Brain pericyte (primary cell): ENCODE measurements at places on chromosomes 12 and 14.

GRCh38 chr12:97385121-97385520 is 77.5 kb upstream of the RMST start:
- DNase-seq = no peak

DNA sequence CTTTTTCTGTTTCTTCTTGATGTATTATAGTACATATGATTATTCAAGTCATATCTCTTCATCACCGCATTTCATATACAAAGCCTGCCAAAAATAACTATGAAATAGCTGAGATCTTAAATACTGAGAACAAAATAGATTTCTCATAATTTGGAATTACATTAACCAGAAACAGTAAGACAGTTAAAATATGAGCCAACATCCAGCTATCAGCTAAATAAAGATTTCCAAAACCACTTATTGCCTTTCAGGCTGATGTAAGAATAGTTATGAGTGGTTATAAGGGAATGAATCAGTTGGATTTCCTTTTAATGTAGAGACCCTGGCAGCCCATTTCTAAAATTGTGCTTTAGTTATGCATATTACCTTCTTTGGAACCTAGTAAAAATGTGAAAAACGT is 47.4 kb downstream of the TMEM117 start:
- no peak for DNase-seq

DNA sequence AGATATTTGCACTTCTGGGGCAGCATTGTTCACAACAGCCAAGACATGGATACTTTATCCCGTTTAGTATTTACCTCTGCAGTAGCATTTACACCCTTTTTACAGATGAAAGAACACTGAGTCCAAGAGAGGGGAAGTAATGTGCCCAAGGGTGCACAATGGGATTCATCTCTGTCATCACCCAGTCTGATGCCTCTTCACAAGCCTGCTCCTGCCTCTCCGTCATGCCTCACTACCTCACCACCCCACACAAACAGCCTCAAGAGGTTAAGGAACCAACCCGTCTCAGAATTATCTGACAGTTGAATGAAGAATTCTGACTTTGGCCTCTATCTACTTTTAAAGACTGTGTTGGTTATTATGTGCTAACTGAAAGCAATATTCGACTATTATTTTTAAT is 368.4 kb downstream of the ATP23 start:
- no peak for DNase-seq

DNA sequence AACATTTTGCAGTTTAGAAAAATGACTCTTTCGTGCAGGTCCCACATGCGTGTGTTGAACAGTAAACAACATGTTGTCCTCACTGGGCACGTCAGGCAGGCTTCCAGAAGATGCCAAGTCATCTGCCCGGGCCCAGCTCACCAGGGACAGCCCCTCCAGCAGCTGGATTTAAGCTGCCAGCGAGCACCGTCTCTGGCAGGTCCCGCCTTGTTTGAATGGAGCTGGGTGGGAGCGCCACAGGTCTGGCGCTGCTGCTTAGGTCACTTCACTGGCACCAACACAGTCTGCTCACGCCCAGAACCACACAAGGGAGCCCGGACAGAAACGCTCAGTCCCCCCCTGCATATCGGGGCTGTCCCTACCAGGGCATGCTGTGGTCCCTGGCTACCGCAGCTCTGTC is 33.1 kb upstream of the MMP17 start:
- no peak for DNase-seq

DNA sequence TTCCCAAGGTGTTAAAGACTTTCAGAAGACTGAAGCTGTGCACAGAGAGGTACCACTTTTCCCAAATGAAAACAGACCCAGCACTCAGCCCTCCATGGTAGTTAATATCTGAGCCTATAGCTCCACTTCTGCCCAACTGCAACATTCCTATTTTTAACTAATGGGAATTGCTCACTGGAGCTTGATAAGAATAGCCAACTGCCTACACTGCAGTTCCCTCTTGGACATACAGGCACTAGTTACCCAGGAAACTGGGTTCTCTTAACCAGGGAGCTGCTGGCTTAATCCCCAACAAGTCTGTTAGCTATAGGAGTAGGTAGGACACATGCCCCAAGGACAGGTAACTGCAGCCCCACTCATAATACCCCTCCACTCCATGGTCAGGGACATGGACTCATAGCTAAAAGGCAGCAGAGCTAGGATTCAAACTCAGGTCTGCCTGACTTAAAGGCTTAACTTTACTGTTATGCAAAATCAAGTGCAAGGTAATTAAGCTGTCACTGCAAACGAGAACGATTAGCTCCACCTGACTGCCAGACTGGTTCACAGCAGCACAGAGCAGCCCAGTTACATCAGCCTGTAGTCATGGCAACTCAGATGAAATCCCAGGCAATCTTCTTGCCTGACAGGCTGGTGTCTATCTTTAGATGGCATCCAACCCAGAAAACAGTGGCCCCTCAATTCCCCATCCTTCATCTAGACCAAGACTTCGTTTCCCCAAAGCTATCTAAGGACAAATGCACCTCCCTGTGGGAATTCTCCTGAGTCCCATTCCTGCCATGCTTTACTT is 77.1 kb upstream of the ACTN1 start:
- no peak for DNase-seq
